ENCODE measurements at places on chromosomes 6 and 20.
A peak's percentile ranks its signal among the peaks of the same experiment; 100 is the strongest.

DNA sequence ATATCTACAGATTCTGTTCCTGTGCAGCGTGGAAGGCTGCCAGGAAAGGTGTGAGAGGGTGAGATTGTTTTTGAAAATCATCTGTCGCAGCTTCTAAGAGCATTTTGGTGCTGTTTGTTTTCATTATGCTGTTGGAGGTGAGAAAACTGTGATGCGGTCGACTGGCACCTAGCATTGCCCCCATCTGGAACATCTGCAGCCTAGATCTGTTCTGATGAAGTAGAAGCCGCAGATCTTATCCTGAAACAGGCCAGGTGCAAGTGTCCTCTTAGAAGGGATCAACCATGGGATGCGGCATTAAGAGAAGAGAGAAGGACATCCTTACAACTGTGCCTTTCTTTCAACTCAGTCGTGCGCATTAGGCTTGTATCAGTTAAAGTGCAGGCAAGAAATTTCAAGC is 167.3 kb downstream of the CDH26 start:
- DNase-seq = no peak

DNA sequence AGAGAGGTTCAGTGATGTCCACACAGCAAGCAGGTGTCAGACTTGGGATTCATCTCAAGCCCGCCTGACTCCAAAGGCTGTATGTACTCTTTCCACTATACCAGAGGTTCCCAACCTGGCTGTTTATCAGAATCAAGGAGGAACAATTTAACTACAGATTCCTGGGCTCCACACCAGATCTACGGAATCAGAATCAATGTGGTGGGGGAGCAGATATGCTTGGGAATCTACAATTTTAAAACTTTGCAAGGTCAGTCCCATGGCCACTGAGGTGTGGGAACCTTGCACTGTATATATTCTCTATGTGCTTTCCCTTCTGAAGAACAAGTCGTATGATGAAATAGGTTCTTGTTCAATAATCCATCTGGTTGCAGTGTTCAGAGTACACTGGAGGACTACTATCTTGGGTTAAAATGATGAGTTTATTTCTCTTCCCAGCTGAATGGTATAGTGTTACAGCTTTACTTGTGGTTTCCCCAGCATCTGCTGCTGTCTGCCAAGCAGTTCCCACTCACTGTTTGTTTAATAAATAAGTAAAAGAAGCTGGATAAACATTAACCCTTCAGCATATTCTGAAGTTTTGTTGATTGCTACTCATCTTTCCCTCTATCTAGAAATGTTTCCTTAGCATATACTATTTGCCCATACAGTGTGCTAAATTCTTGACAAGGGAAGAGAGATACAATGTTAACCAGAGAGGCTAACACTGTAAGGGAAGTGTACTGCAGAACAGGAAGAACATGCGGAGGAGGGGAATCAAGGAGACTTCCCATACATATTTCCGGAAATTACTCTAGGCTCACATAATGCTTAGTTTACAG is 9.9 kb downstream of the TTI1 start:
- peak; percentile 74 for DNase-seq

- no peak for DNase-seq
Measured at GRCh38 chr6:148972481-148972880, 225.7 kb downstream of the UST start.

DNA sequence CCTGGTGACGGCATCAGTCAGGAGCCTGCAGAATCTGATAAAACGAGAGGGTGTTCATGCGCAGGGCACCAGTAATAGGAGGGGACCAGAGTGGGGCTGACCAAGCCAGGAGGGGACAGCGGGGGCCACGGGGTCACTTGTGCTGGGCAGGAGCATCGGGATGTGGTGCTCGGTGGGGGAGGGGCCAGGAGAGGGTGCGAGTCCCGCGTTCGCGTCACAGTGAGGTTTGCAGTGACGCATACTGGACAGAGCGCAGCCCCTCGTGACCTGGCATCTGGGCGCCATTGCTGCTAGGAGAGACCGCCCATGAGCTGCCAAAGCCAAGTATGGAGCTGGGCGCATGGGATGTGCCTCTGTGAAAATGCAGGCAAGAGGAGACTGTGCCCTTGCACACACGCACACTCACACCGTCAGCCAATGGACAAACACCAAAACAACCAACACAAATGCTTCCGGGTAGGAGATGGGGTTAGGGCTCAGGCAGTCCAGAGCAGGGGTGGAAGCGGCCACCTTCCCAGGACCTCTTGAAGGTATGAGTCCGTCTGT is 13.9 kb upstream of the MTG2 start:
- no peak for DNase-seq

DNA sequence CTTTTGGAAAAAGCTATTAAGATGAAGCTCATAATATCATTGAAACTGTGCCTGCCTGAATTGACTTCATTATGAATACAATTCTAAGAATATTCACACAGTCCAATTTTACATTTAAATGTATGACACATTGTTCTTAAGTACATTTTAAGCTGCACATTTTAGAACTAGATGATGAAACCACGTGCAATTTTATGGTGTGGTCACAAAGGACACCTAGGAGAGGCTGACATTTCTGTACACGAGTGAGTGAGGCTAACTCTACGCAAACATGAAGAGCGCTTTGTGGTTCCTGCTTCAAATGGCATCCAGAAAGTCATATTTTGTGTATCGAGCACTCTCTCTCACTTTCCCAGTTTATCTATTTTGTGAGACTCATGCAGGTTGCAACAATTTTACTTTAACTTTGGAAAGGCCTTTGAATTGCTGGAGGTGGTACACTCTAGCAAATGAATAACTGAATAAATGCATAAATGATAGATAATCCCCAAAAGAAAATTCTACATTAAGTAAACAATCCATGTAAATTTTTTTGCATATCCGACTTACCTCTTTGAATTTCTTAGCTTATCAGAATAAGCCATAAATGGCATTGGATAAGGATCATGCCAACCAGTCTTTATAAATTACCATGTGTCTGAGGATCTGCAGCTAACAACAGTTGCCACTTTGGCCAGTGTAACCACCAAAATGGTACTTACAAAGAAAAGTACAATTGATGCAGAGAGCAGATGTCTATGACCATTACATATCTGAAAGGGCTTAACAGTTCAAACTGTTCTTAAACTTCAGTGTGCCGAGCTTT is 97.3 kb downstream of the NRSN1 start:
- DNase-seq = no peak

DNA sequence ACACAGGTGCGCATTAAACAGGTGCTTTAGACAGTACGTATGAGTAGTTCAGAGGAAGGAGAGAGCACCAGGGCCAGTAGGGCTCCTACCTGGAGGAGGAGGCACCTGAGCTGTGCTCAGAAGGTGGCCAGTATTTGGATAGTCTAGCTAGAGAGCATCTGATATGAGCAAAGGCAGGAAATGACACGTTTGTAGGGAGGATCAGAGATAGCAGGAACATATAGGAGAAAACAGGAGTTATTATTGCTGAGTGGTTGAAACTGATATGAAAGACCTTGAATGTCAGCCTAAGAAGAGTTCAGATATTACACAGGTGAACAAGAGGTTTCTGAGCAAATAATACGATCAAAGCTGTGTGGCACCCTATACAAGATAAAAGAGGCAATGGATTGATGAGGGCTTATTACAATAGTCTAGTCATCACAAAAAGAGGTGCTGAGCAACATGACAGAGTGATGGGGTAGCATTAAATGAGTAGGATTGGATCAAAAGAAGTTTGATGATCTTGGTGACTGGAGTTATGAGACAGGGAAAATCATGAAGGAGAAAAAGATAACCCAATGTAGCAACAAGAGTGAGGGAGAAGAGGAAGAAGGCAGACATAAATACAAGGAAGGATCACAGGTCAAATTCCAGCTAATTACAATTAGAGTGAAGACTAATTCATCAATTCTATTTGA is 69.8 kb upstream of the HIVEP1 start:
- no peak for DNase-seq

- DNase-seq = no peak
Measured at GRCh38 chr6:31639449-31639861, 13.0 kb downstream of the BAG6 start.

GRCh38 chr6:37396571-37397180 is 36.3 kb upstream of the CMTR1 start:
- DNase-seq = no peak

- DNase-seq = peak; percentile 30
Measured at GRCh38 chr6:127460465-127460864, 1.3 kb upstream of the KIAA0408 start.

GRCh38 chr20:49790077-49790798 is 22.4 kb upstream of the SLC9A8 start:
- DNase-seq = peak; percentile 78

DNA sequence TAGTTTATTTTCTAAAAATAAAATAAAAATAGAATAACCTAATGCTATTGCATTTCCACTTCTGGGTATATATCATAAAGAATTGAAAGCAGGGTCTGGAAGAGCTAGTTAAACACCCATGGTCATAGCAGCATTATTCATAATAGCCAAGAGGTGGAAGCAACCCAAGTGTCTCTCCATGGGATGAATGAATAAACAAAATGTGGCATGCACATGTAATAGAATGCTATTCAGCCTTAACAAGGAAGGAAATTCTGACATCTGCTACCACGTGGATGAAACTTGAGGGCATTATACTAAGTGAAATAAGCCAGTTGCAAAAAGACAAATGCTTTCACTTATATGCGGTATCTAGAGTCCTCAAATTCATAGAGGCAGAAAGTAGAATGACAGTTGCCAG is 130.8 kb downstream of the TIAM2 start:
- DNase-seq = no peak

- DNase-seq = no peak
Measured at GRCh38 chr20:63641146-63641791, 12.0 kb downstream of the STMN3 start.

- DNase-seq = no peak
Measured at GRCh38 chr6:6390849-6391602, 70.6 kb upstream of the F13A1 start.

- no peak for DNase-seq
Measured at GRCh38 chr20:62323980-62324906, 21.4 kb downstream of the ADRM1 start.

- DNase-seq = no peak
Measured at GRCh38 chr20:11993886-11994461, 76.3 kb downstream of the BTBD3 start.

- no peak for DNase-seq
Measured at GRCh38 chr6:24935366-24936152, at the start of gene RIPOR2. Gene RIPOR2, minus strand, starts transcription at chr6:24935960. Its CDS starts 62 bp downstream, at chr6:24935898.

- DNase-seq = no peak
Measured at GRCh38 chr20:42361402-42361970, 743.3 kb upstream of the CHD6 start.

DNA sequence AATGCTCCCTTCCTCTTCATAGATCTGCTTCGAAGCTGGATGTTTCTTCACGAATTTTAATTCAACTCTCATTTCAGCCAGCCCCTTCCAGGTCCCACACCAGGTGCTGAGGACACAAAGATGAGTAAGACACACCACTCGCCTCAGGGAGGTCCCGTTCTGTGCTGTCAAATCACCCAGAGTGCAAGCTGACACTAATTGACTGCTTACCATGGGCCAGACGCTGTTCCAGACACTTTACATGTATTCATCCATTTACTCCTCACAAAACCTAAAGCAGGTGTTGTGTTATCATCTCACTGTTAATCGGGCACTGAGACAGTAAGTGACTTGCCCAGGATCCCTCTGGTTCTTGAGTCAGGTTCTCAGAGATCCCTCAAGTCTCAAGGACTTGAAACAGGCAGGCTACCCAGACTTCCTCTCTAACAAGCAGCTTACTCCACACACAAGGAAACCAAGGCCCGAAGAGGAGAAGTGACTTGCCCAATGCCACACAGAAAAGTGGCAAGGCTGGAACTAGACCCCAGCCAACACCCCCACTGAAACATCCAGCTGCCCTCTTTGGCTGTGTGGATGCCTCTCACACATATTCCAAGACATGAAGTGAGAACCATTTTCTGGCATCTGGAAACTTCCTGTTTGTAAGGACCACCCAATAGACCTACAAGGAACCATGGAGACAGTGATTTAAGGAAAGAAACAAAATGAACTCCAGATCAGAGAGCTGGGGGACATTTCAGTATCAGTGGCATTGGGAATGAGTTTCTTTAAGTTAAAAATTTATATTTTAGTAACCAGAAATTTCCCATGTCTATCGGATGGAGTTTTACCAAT is 174.5 kb downstream of the CDC5L start:
- DNase-seq = no peak

DNA sequence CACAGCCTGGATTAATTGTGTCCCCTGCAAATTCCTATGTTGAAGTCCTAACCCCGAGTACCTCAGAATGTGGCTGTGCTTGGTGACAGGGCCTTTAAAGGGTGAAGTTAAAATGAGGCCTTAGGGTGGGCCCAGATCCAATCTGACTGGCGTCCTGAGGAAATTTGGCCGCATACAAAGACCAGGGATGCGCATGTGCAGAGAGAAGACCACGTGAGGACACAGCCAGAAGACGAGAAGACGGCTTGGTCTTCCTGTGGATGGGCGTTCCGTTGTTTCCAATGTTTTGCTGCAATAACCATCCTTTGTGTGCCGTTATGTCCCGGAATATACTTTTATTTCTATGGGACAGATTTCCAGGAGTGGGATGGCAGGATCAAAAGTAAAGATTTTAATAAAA is 40.9 kb upstream of the SLC22A2 start:
- no peak for DNase-seq

GRCh38 chr6:115456848-115457247 is 603.8 kb downstream of the FRK start:
- DNase-seq = no peak

DNA sequence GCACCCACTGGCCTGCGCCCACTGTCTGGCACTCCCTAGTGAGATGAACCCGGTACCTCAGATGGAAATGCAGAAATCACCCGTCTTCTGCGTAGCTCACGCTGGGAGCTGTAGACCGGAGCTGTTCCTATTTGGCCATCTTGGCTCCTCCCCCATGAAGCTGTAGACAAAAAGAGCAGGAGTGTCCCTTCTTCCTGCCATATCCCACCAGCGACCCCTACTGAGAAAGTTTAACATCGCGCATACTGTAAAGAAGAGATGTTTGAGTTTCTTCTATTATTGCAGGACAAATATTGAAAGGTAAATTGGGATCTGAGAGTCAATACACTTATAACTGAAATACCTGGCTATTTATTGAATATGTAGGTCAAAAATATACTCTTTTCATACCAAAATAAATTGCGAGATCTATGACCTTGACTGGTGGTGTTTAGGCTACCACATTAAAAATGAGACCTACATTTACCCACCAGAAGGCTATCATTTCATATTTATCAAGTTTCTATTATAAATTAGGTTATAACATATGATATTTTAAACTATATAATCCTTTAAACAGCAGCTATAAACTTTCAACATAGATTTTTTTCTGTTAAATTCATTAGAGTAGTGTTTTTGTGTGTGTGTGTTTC is 586.3 kb downstream of the HTR1B start:
- DNase-seq = no peak

GRCh38 chr20:37833221-37833896 is 69.6 kb upstream of the VSTM2L start:
- no peak for DNase-seq

- no peak for DNase-seq
Measured at GRCh38 chr6:166779963-166780683, 153.1 kb upstream of the RPS6KA2 start.

- DNase-seq = no peak
Measured at GRCh38 chr6:37155394-37156312, 14.3 kb upstream of the PIM1 start.

- DNase-seq = no peak
Measured at GRCh38 chr6:170058878-170059485, 231.9 kb downstream of the DLL1 start.

Data from GF-D8 (cell line).